ENCODE measurements at places on chromosomes 1 and 21. TPM values are rescaled to one million over a fixed set of nuclear protein-coding genes. Genes with fewer than 3 reads are reported as not detected.

The GSTM3 gene
- total RNA-seq, result 220 TPM

The KRTAP19-5 gene
- not detected for total RNA-seq

The ELAPOR1 gene
- 0.74 TPM for total RNA-seq

The PTGFR gene
- 61.8 TPM for total RNA-seq

The GPR89A gene
- 20.0 TPM for total RNA-seq

The TINAGL1 gene
- 21.1 TPM for total RNA-seq

The ZBTB8OS gene
- 42.6 TPM for total RNA-seq

The LCE1C gene
- total RNA-seq, result not detected

The APP gene
- 492 TPM for total RNA-seq

The HRNR gene
- total RNA-seq, result under 0.01 TPM

The LINGO4 gene
- not detected for total RNA-seq

The KIF17 gene
- total RNA-seq, result 2.9 TPM

The CCDC181 gene
- 0.14 TPM for total RNA-seq

The S100A3 gene
- total RNA-seq, result 10.4 TPM
